Iris pigment epithelial cell (primary cell): ENCODE measurements at places on chromosomes 5 and 9.
A peak's percentile ranks its signal among the peaks of the same experiment; 100 is the strongest.

DNA sequence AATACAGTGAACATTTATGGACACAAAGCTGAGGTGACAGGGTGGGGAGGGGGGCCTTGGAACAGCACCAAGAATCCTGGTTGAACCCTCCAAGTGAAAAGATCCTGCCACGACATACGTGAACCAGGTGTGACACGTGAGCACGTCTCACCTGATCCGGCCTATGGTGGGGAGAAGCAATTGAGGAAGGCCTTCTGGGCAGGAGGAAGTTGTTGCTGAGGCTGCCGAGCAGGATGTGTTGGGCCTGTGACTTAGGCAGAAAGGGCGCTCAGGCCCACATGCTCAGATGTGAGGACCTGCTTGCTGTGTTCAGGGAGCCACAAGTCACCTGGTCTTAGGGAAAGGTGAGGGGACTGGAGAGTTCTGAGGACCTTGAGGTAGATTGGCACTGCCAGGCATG is 2.5 kb upstream of the MAPK9 start:
- DNase-seq, result no peak

DNA sequence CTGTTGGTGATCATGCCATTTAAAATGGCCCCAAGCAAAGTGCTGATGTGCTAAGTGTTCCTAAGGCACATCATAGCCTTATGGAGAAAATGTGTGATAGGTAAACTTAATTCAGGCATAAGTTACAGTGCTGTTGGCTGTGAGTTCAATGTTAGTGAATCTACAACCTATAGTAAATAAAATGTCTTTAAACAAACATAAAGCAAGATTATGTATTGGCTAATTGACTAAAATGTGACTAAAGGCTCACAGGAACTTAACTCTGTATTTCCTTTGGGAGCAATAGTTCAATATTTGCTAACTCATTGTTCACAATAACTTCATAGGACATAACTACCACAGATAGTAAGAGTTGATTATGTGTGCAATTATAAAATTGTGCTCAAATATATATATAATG is 49.4 kb upstream of the LRRC19 start:
- no peak for DNase-seq

GRCh38 chr5:64942460-64942859 is 173.7 kb downstream of the CWC27 start:
- DNase-seq, result no peak

- DNase-seq, result peak; percentile 14
Measured at GRCh38 chr5:138463419-138464007, 1.8 kb upstream of the EGR1 start.

GRCh38 chr5:137735555-137736284 is at the start of gene KLHL3:
KLHL3 (minus strand) TSS chr5:137736089; CDS start chr5:137735646, 443 bp downstream.
- DNase-seq, result peak; percentile 50

- DNase-seq, result peak; percentile 10
Measured at GRCh38 chr5:178790371-178790770, 59.9 kb upstream of the ZNF354A start.

- no peak for DNase-seq
Measured at GRCh38 chr9:135753391-135754105, 51.6 kb downstream of the KCNT1 start.

- peak; percentile 66 for DNase-seq
Measured at GRCh38 chr9:124934290-124934689, 6.6 kb downstream of the GOLGA1 start.

GRCh38 chr9:20754556-20754955 is 70.5 kb downstream of the FOCAD start:
- peak; percentile 35 for DNase-seq

GRCh38 chr9:89436963-89437625 is 60.8 kb downstream of the SEMA4D start:
- DNase-seq, result no peak

DNA sequence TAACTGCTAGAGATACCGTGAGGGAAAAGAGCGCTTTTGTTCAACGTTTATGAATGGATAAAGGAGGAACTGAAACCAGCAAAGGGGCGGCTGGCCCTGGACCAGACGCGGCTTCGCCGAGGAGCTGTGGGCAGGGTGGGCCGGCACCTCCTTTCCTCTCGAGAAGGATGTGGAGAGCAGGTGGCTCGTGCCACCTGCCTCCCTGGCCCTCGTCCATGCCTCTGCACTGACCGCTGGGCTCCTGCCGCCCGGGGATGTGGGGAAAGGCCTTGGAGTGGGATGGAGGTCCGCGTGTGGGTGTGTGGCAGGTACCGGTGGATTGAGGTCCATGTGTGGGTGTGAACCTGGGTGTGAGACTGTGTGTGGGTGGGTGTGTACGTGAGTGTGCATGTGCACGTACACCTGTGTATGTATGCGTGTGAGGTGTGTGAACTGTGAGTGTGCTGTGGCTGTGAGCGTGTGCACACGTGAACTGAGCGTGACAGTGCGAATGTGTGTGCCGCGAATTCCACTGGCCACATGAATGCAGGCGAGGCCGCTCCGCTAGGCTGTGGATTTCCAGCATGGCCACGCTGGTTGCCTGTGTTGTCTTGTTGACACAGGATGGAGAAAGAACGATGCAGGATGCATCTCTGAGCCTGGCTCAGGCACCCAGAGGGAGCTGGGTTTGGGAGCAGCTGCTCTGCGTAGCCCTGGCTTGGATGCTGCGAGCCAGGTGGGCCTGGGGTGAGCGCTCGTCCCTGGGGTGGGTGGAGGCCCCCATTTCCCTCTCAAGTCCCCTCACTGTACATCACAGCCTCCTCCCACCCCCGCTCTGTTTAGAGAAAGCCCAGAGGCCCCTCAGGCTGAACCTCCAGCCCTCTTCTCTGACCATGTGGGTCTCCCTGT is 4.4 kb upstream of the CEP72 start:
- no peak for DNase-seq

DNA sequence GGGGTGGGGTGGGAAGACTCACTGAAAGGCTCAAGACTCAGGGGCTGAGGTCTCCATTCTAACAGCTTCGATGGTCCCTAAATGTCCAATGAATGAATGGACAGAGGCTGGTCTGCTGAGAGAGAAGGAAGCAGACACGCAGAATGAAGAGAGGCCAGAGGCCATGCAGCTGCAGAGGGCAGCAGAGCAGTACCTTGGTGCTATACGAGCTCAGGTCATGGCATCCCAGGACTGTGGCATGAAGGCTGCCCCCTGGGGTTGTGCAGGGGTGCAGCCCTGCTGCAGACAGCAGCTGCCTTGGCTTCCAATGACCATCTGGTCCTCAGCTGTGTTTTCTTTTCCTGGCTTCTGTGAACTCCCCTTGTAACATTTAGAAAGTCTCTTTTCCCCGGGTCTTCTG is 15.2 kb upstream of the CORO2A start:
- DNase-seq, result no peak

DNA sequence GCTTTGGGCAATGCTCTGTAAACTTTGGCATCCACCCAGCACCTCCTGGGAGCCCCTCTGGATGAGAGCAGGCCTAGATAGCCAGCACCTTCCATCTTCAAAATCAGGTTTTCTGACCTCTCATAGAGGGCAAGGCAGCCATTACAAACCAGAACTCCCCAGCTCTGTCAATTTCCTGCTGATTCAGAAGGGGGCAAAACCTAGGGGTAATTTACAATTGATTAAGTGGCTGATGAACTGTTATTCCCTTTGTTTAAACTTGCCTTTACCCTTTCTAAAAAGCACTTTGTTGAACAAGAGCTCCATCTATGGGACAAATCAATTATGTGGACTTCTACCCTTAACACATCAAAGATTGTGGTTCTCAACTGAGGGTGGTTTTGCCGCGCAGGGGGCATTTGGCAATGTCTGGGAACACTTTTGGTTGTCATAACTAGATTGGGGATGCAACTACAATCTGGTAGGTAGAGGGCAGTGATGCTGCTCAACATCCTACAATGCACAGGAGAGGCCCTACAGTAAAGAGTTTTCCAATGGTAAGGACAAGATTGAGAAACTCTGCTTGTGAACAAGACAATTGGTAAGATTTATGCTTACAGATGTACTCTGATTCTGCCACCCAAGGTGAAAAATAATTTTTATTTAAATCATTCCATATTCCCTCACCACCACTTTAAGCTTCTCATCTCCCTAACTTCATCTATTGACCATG is 184.1 kb downstream of the MARCHF11 start:
- peak; percentile 43 for DNase-seq

- DNase-seq, result no peak
Measured at GRCh38 chr5:179963375-179963774, 55.7 kb upstream of the TBC1D9B start.

DNA sequence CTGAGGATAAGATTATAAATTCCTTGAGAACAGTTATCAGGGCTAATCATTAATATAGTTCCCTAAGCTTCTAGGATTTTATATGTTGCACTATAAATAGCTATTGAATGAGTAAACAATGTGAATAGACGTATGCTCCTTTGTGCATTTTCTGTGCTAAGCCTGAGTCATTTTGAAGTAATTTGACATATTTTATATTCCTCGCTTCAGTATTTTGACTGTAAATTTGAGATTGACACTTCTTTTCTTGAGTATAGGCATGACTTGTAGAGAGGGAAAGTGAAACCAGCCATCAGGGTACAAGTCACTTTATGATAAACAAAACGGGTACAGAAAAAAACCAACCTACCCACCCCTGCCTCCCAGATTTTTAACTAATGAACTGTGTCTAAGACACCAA is 367.7 kb upstream of the PRR16 start:
- DNase-seq, result peak; percentile 75

DNA sequence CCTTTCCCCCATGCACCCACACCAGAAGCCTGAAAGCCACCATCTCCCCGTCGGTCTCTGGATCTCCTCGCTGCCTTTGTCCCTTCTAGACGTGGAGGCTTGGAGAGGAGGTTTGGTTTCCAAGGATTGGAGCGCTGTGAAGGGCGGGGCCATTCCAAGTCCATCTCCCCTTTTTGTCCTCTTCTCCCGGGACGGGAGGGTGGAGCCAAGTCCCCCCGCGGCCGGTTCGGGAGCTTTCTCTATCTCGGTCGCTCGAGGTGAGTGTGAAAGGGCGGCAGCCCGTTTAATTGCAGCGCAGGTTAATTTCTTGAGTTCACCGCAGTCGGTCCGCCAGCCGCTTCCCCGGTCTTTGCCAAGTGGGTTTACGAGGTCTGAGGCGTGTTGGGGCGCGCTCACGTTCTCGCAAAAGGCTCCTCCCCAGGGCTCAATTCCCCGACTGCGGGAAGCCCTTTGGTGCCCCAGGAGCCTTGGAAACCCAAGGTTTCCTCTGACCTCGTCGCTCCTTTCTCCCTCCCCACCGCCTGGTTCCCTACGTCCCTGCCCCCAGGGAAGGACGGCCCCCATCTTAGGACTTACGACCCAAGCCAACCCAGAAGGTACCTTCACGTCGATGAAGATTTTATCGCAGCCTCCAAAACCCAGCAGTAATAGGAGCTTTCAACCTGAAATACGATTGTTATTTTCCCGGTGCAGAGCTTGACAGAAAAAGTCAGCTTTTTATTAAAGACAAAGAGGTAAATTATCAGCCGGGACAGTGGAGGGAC is 2.8 kb upstream of the ZNF462 start:
- DNase-seq, result peak; percentile 37

DNA sequence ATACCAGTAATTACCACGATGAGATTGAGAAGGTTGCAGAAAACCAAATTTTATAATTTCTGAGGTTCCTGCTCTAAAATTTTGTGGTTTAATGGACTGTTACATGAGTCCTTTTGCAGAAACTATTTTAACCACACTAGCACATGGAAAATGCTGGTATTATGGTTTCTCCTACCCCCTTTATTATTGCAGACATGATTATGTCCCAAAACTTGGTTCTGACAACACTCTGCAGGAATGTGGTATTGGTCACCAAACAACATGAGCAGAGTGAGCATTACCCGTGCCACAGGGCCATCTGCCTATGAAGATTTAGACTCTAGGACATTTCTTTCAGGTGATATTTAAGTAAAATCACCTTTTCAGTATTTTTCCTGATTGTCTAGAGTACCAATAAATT is 2.8 kb upstream of the ECM2 start:
- peak; percentile 41 for DNase-seq

GRCh38 chr9:10235376-10235775 is 377.4 kb downstream of the PTPRD start:
- DNase-seq, result no peak

DNA sequence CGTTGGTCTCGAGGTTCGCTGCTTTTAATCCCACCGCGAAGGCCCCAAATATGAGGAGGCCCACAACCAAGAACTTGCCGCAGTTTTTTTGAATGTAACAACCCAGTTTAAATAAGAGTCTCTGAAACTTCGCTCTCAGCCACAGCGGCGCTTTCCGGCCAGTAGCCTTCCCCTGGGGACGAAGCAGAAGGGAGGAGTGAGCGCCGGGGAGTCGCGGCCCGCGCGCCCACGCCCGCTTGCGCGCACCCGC is 10.4 kb downstream of the PTCH1 start:
- peak; percentile 67 for DNase-seq

DNA sequence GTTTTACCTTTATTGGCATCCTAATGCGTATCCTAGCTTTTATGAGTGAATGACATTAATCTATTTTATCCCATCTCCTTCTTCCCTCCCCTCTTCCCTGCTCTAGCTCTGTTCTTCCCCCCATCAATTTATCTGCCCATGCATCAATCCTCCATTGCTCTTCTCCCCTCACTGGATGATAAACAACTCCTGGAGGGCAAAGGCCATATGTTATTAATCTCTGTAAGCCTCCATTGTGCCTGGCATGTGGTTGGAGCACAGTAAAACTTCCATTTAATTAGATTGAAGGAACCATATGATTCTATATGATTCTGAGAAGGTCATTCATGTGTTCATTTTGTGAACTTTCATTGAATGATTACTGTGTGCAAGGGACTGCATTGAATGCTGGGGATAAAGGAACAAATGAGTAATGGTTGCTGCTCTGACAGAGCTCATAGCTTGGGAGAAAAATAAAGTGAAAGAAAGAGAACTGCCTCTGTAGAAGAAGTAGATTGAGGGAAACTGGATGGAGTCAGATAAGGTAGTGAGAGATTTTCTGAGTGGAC is 85.0 kb downstream of the MEGF10 start:
- no peak for DNase-seq

GRCh38 chr9:33867747-33868439 is 50.9 kb downstream of the UBE2R2 start:
- DNase-seq, result no peak

DNA sequence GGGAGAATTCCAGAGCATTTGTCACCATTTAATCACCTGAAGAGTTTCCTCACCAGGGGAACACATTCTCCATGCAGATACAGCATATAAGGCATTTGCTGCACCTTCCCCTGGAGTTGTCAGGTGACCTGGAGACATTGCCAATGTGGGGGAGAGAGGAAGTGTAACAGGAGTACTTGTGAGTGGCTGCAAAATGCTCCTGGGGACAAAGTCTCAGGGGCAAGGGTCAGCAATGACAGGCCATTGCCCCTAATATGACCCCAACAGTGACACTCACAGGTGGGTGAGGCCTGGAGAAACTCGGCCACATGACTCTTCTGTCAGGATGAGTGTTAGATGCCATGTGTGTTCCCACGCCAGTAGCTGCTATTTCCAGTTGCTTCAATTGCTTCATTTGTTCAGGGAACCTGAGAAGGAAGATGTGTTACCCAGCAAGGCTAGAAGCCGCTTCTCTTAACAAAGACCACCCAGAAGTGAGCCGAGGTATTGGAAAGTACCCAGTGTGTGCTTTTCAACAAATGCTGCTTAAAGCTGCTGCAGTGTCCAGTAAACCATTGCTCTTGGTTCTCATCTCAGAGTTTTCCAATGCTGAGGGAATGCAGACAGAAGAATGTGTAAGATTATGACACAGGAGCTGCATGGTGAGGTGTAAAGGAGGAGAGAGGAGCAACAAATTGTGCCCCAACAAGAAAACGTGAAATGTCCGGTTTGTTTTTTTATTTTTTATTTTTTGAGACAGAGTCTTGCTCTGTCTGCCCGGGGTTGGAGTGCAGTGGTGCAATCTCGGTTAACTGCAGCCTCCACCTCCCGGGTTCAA is 128.2 kb upstream of the SLC44A1 start:
- DNase-seq, result no peak
